Calu3 (cell line): ENCODE measurements at places on chromosomes 6 and 20. TPM values are rescaled to one million over a fixed set of nuclear protein-coding genes. Genes with fewer than 3 reads are reported as not detected.

The ACSS1 gene
- total RNA-seq = 3.6 TPM in 2 replicates

The PPP1R3G gene
- 0.07 and 0.20 TPM in 2 replicates for total RNA-seq

The C6orf58 gene
- total RNA-seq = 0.31 and 0.64 TPM in 2 replicates

The GRM1 gene
- 0.12 TPM in 1 of 2 replicates, not detected in the other for total RNA-seq

The WFDC10A gene
- not detected in 2 replicates for total RNA-seq

The CPXM1 gene
- total RNA-seq = 0.14 and 0.29 TPM in 2 replicates

The PHACTR3 gene
- 10.0 and 12.0 TPM in 2 replicates for total RNA-seq
